ENCODE measurements at places on chromosomes 2 and 18. TPM values are rescaled to one million over a fixed set of nuclear protein-coding genes. Genes with fewer than 3 reads are reported as not detected.

Gene SCN9A
- 0.45 TPM for total RNA-seq

GRCh38 chr2:182763311-182763912 is 47.4 kb downstream of the DNAJC10 start:
- DNase-seq, result no peak

Gene LIMS4
- not detected for total RNA-seq

DNA sequence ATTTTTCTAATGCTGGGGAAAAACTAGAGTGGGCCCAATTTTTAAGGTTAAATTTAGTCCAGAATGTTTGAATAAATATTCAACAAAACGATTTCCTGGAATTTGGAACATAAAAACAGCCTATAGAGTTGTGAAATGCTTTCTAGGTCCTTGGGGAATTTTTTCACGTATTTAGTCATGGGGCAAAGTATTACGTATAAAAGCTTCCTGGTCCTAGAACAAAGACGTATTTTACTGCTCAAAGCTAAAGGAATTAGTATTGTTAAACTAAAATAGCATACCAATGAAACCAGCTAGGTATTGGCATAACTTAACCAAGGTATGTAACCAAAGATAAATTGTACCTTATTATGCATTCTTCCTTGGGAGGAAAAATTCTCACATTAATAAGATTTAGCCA is 1.6 kb downstream of the SESTD1 start:
- DNase-seq, result no peak

Gene ABCG5
- not detected for total RNA-seq

DNA sequence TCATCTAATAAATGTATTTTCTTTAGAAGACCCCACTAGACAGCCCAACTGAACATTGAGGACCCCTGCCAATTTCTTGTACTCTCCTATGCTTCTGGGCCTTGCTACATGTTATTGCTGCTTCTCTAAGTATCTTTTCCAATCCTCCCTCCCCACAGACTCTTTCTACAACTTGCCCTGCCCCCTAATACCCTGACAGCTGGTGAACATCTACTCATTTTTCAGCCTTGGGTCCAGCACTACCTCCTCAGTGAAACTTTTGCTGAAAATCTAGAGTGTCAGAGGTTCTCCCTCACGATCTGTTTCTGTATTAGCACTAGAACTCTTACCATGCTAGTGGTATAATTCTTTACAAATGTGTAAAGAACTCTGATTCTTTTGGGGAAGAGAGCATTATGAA is 106.8 kb upstream of the SIX3 start:
- DNase-seq, result no peak

All from stomach (tissue), 19 donors.